Activated naive CD4-positive, alpha-beta T cell treated with Interleukin-2 at 50 U/mL for 16 hours (primary cell): ENCODE measurements at places on chromosomes 2 and 18.
A peak's percentile ranks its signal among the peaks of the same experiment; 100 is the strongest.

GRCh38 chr2:237464757-237465391, 22.2 kb upstream of the MLPH start:
- no peak for DNase-seq

GRCh38 chr2:11663427-11663826, 6.6 kb downstream of the NTSR2 start:
- no peak for DNase-seq

GRCh38 chr2:114068438-114068837, 178.5 kb downstream of the ACTR3 start:
- no peak for DNase-seq

DNA sequence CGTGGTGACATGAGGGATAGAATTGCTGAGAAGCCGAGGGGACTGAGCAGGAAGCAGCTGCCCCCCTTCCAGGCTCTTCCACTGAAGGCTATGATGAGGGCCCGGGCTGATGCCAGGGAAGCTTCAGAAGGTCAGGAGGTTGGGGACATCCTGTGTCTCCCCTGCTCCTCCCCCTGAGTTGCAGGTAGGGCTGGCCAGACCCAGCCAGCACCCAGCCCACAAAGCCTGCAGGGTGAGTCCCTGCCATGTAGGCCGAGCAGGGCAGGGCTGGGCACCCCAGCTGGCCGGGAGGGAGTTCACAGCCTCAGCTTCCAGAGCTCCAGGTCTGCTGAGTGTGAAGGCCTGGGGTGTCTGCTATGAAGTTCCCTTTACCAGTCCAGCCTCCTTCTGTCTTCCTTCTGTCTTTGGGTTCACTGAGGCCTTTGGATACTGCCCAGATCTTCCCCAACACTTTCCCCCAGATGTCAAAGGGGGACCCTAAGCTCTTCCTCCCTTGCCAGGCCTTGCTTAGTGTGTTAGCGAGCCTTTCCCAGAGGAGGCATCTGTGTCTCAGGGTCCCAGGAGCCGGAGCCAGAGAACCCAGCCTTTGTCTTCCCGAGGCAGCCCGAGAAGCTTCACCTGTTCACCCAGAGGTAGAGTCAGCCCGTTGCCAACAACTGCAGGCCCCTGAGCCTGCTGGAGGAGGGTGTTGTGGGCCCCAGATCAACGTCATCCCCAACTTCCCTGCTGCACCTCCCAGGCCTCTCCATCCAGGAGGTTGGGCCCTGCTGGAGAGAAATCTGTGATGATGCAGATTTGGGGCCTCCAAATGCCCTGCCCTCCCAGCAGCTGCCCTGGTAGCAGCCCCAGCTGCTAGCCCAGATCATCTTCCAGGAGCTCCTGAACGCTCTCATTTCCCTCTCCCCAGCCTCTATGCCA, 3.6 kb upstream of the NCL start:
- no peak for DNase-seq

GRCh38 chr2:113167962-113168340, 5.8 kb upstream of the PSD4 start:
- DNase-seq, result no peak

DNA sequence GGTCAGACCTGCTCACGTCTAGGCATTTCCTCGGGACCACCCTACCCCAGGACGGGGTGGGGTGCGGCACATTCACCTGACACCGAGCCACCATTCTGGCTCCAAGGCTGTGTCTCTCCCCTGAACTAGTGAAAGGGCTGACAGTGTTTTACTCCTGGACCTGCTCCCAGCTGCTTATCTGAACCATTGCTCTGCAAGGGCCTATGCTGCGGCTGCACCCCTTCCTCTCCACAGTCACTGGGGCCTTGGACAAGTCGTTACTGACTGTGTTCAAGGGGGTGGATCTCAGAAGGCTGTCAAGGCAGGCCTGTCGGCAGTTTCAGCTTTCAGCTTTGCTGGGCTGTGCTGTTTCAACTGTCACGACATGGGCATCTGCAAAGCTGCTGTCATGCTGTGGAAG, 11.7 kb downstream of the CREG2 start:
- DNase-seq, result no peak

DNA sequence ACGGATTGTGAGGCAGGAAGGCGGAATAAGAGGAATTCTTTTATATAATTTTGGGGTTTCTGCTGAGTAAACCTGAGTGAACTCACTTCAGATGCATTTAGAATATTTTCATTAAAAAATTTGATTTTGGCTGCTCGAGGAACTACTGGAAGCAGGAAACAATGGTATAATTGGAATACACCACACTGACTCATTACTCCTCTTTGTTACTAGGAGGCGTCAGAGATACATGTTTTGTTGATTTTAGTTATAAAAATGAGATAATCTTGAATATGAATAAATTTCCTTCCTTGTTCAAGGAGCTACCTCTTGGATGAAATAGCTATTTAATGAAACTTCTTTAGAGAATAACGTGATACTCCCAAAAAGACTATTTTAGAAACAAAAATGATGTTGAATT, 97.4 kb downstream of the ANKRD36 start:
- no peak for DNase-seq

GRCh38 chr18:38460657-38461056, 895.1 kb upstream of the CELF4 start:
- DNase-seq, result no peak

GRCh38 chr18:25223211-25223610, 128.8 kb downstream of the ZNF521 start:
- DNase-seq, result no peak

DNA sequence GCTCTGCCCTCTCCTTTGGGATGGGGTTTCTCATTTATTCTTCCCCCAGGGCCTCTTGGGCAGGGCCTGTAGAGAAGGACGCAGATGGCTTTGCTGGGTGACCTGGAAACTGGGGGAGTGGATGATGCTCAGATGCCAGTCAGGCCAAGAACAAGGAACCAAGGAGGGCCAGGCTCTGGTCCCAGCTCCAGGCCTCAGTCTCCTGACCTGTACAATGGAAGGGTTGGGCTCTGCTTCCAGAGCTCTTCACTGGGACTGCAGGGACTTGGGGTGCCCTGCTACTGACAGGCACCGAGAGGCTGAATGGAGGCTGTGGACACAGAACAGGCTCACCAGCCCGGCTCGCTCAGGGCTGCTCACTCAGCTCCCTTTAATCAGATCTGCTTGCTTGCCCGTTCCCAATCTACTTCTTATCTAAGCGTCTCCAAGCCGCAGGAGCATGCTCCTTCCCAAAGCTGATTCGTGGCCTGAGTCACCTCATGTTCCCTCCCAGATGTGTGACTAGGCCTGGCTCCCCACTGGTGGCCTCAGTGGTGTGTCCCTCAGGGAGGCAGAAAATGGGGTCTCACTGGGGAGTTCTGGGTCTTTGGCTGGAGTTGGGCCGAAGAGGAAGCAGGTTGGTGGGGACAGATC, 82.6 kb upstream of the ODC1 start:
- no peak for DNase-seq

DNA sequence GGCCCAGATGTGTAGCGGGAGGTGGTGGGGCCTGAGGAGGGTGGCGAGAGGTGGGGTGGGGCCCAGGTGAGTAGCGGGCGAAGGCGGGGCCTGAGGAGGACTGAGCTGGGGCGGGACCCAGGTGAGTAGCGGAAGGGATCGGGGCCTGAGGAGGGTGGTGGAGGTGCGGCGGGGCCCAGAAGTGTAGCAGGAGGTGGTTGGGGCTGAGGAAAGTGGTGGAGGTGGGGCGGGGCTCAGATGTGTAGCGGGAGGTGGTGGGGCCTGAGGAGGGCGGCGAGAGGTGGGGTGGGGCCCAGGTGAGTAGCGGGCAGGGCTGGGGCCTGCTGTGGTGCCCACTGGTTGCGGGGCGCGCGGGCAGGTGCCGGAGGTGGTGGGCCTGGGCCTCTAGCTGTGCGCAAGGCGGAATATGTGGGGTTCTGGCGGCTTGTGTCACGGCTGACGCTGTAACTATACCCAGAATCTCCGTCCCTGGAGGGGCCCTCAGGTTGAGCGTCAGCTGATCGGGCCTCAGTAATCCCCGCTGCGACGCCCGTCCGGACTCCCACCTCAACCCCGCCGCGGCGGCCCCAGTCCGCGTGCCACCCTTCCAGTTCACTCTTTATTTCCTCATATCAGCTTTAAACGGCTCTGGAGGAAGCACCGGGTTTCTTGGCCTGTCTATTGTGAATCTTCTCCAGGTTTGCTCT, 866 bp upstream of the SF3B6 start:
- DNase-seq, result no peak

- DNase-seq, result no peak
Measured at GRCh38 chr2:173753441-173753840, 211.7 kb downstream of the SP3 start.

DNA sequence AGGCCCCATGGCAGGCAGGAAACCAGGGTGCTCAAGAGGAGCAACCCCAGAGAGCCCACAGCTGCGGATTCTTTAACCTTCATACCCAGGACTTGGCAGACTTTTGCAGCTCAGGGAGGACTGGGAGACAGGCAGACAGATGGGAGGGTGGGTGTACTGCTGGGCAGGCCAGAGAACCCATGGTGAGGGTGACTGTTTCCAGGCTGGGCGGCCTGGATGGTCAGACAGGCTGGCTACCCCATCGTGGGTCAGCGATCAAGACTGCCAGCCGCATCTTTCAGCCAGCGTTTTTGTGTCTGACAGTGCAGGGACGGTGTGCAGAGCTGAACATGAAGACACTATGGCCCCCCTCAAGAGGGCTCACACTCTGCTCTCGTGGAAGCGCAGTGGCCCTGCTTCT, 82.2 kb downstream of the MARCO start:
- DNase-seq, result no peak

DNA sequence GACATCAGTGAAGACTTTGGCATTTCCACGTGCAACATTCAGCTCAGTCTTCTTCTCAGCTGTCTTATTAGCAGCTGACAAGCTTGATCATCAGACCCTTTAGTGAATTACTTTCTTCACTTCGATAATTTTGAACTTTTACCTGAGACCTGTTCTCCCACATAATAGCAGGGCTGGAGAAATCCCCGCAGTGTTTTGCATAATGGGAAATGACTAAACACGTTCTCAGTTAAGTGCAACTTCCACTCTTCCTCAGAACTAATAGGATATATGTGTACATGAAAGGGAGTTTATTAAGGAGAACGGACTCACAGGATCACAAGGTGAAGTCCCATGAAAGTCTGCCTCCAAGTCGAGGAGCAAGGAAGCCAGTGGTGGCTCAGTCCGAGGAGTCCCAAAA, 28.8 kb upstream of the MBP start:
- no peak for DNase-seq

DNA sequence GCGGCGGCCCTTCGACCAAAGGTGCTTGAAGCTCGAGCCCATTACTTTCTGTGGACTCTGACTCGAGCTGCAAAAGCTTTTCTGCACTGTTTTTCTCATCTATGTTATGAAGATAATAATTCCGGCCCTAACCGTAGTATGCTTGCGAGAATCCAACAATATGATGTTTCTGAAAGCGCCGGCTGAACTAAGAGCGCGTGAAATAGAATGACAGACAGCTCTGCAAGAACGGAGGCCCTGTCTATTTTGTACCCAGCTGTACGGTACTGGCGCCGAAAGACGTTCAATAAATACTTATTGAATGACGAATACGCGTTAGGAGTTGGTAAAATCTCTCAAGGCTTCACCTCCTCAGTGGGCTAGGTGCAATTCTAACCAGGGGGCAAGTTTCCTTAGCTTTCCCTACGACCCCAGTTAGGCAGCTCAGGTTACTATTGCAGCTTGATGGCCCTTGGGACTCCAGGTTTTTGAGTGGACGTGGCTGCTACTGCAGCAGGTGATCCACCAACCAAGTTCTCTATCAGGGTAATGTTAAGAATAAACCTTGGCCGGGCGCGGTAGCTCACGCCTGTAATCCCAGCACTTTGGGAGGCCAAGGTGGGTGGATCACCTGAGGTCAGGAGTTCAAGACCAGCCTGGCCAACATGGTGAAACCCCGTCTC, 570 bp downstream of the SCRN3 start:
- no peak for DNase-seq

GRCh38 chr2:5740817-5741216, 48.6 kb downstream of the SOX11 start:
- no peak for DNase-seq

- DNase-seq, result no peak
Measured at GRCh38 chr2:100986157-100986556, 15.9 kb upstream of the RPL31 start.

DNA sequence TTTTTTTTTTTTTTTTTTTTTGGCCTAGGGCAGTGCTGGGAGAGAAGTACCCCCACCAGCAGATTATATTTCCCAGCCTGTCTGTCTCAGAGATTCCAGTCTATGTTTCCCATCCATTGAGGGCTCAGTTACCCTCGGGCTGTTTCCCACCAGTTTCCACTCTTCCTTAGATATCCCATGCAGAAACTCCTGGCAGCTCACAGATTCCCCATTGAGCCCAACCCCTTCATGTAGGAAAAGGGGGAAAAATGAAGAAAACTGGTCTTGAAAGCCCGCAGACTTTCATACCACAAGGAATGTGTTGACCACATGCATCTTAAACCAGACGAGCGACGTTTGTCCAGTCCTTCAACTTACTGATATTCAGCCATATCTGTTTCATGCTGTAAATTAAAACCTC, 15.2 kb downstream of the ASXL3 start:
- no peak for DNase-seq

- no peak for DNase-seq
Measured at GRCh38 chr2:8276026-8276425, 405.8 kb upstream of the ID2 start.

DNA sequence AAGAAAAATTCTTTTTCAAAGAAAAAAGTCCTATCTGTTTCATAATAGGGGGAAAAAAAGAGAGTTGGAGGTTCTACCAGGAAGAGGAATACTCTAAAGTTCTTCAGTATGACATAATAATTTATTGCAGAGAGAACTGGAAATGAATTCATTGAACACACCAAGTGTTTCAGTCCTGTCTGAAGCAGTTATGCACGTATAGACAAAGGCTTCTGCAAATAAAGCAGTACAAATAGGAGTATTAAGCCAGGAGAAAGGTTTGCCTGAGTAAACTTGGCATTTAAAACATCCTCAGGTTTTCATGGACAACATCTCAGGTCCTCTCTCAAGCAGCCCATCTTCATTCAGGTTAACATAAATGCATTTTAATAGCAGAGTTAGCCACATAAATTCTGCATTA, 141.6 kb downstream of the CCDC148 start:
- no peak for DNase-seq

DNA sequence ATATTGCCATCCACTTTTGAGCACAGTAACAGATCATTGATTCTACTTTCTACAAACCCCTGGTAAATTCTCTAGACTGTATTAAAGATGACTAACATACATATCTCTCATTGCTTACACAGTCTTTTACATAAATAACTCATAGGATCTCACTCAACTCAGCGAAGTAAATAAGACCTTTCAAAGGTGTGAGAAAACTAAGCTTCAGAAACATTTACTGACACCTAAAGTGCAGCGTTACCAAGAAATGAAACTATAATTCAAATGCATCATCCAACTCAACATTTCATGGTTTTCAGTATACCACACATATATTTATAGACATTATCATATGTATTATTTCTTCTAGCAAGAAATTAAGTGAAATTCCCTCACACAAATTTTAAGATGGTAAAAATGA, 189.8 kb downstream of the METTL4 start:
- DNase-seq, result no peak

GRCh38 chr2:217382794-217383193, 522.9 kb upstream of the TNP1 start:
- DNase-seq, result no peak

- peak; percentile 36 for DNase-seq
Measured at GRCh38 chr18:44680273-44681075, at the start of gene SETBP1. Gene SETBP1 (plus strand): TSS chr18:44680888. CDS start chr18:44701347, 20,459 bp downstream.

GRCh38 chr18:54958704-54959625, at the start of gene CCDC68:
Gene CCDC68 (minus strand): TSS chr18:54959461. CDS start chr18:54942791, 16,670 bp downstream.
- DNase-seq, result no peak
